ENCODE measurements at places on chromosomes 16 and 17.
A peak's percentile ranks its signal among the peaks of the same experiment; 100 is the strongest.

- DNase-seq = no peak
Observed at GRCh38 chr17:13102477-13102876, 84.7 kb upstream of the ELAC2 start.

GRCh38 chr17:80917716-80918560 is 73.7 kb upstream of the CHMP6 start:
- DNase-seq = no peak

- no peak for DNase-seq
Observed at GRCh38 chr17:43142153-43142552, 17.0 kb upstream of the BRCA1 start.

- DNase-seq = no peak
Observed at GRCh38 chr17:79776376-79777119, 1.4 kb upstream of the CBX2 start.

DNA sequence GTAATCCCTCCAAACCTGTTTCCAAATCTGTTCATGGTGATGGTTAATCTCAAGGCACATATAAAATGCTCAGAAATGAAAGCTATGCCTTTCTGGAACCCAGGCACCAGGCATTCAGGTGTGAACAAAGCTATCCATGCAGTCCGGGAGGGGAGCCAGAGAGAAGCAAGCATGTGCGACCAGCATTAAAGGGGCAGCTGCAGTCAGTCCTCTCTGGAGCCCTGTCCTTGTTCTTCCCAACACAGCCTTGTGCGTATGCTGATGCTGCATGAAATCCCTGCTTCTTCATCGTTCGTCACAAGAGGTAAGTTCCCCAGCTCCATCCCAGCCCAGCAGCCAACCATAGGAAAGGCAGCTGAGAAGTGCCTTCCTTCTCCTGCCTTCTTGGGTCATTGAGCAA is 148.7 kb downstream of the GRIN2A start:
- no peak for DNase-seq

- DNase-seq = peak; percentile 59
Observed at GRCh38 chr17:43900183-43900857, 7.0 kb downstream of the MPP2 start.

DNA sequence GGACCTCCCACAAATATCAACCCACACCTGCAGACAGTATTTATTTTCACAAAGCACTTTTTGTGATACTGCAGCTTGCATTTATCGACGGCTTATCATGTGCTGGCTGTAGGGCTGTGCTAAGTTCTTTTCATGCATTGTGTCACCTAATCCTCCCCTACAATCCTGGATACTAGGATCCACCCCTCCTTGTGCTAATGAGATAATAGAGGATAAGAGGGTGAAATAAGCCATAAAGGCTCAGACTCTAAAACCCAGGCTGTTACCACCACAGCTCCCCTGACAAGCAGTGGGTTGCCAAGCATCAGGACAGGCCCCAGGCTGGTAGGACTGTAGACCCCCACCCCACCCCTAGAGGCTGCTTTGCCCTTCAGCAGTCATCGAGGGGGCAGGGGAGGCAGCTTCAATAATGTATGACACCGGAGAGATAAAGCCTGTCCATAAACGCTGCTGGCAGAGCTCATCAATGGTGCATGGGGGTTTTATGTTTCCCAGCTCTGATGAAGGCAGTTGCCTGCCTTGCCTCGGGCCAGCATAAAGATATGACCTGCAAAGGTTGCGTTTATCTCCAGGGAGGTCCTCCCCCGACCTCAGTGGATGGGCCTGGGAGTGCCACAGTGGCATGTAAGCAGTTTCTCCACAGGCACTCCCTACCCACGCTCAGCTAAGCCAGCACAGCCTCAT is 73.9 kb upstream of the C16orf82 start:
- no peak for DNase-seq

- no peak for DNase-seq
Observed at GRCh38 chr17:39688945-39689344, 1.1 kb upstream of the PGAP3 start.

DNA sequence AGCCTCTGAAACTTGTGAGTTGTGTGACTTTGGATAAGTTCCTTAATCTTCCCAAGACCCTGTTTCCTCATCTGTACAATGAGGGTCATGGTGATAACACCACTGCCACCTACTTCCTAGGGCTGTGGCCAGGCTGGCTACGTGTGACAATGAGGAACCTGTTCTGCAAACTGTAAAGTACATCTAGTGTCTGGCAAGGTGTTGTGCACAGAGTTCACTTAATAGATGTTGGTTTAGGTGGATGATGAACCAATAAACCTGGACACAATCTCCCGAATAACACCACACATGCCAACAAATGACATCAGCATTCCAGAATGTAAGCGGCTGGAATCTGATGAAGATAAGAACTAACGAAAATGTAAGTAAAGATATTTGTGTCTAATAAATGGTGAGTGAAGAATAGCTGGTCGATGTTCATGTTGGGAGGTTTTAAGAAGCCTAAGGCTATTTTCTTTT is 82.3 kb downstream of the MARCHF10 start:
- DNase-seq = no peak

DNA sequence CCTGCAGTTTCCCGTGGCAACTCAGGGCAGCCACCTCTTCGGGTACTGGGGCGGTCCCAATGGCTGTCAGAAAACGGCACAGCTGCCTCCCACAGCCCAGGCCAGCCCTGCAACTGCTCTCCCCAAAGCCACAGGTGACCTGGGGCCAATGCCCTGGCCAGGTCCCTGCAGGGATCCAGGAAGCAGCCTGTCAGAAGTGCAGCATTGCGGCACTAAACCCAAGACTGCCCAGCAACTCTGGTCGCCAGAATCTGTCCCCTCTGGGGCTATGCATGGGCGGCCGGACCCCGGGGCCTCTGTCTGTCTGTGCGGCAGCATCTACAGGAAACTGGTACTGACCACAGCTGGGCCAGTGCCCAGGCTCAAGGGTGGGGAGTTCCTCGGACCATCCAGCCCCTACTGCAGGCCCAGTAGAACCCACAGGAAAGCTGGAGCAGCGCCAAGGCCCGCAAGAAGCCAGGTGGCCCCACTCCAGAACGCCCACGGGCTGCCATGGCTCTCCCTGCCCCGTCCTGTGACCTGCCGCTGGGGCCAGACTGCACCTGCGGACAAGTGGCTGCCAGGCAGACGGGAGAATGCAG is 5.5 kb downstream of the CYBC1 start:
- no peak for DNase-seq

DNA sequence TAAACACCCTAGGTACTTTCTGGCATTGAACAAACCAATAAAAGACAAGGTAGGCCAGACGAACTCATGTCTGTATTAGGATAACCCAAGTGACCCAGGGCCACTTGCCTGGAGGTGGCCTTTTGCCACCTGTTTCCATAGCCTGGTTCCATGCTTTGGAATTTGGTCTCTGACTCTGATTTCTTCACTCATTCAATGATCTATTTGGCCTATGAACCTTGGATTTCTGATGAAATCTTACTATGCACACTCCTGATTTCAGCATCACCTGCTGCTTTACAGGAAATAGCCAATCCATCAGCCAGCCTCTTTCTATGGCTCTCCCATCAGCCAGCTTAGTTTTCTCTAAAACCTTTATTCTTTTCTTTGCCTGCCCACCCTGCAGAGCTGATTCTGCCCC is 142.8 kb upstream of the PSMD7 start:
- no peak for DNase-seq

Measured in stimulated activated CD4-positive, alpha-beta T cell treated with anti-CD3 and anti-CD28 coated beads, Interleukin-15, amount 100 ng/mL, for 1 hour (primary cell).